Psoas muscle (tissue), 8 donors: ENCODE measurements at places on chromosomes 7 and 10. TPM values are rescaled to one million over a fixed set of nuclear protein-coding genes. Genes with fewer than 3 reads are reported as not detected.
A peak's percentile ranks its signal among the peaks of the same experiment; 100 is the strongest.

DNA sequence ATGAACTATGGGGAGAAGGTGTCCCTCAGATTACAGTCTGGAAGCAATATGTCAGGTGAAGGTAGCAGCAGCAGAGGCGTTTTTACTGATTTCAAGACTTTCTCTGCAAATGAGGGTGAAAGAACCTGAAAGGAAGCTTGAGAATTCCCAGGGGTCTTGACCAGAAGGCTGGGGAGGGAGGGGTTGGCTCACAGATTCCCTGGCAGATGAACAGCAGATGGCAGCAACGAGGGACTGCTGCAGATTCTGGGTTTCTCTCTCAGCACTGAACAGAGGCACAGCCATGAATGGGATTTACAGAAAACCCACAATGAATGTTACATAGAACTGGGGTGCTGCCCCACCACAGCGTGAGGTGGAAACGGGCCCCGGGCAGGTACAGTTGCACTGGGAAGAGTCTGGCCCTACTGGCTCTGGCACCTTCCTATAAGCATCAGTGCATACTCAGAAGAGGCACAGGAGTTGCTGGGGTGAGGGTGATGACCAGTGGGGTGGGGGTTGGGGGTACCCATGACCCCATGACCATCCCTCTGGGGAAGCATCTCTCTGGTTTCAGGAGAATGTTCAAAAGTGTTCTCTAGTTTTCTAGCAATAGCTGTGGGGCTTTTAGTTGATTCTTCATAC, 317.8 kb downstream of the SH2D4B start:
- DNase-seq: no peak

- no peak for DNase-seq
Measured at GRCh38 chr10:114188900-114189299, 9.7 kb downstream of the TDRD1 start.

- no peak for DNase-seq
Measured at GRCh38 chr7:33702514-33703054, 202.8 kb upstream of the BMPER start.

- peak; percentile 66 for DNase-seq
Measured at GRCh38 chr7:100053215-100053614, 3.6 kb downstream of the ZSCAN21 start.

GRCh38 chr7:101153969-101154692, at the start of gene AP1S1:
Gene AP1S1 (plus strand): TSS chr7:101154476. CDS start chr7:101154515, 39 bp downstream.
- peak; percentile 93 for DNase-seq

The CHRM2 gene
- not detected for total RNA-seq

GRCh38 chr10:129717816-129718547, 246.1 kb downstream of the EBF3 start:
- DNase-seq: no peak

The PHKG1 gene
- total RNA-seq: 99.6 TPM

DNA sequence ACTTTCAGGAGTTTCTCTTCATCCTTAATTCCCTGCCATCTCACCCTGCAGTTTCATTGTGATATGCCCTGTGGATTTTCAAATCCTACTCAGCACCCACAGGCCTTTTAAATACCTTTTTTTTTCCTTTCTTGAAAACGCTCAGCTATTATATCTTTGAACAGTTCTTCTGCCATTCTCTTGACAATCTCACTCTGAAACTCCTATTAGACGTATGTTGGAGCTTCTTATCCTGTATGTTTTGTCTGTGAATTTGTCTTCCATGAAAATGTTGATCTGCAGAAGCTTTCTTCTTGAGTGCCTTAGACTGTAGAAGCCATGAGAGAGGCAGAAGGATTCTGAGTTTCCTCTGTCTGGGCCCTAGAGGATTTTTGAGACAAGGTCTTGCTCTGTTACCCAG, 18.9 kb upstream of the YAE1 start:
- no peak for DNase-seq

The SPAM1 gene
- not detected for total RNA-seq

- DNase-seq: no peak
Measured at GRCh38 chr10:47294057-47294456, 5.9 kb upstream of the GDF10 start.

The ZNF746 gene
- 8.6 TPM for total RNA-seq

- peak; percentile 86 for DNase-seq
Measured at GRCh38 chr10:109894516-109894915, 28.8 kb downstream of the XPNPEP1 start.

DNA sequence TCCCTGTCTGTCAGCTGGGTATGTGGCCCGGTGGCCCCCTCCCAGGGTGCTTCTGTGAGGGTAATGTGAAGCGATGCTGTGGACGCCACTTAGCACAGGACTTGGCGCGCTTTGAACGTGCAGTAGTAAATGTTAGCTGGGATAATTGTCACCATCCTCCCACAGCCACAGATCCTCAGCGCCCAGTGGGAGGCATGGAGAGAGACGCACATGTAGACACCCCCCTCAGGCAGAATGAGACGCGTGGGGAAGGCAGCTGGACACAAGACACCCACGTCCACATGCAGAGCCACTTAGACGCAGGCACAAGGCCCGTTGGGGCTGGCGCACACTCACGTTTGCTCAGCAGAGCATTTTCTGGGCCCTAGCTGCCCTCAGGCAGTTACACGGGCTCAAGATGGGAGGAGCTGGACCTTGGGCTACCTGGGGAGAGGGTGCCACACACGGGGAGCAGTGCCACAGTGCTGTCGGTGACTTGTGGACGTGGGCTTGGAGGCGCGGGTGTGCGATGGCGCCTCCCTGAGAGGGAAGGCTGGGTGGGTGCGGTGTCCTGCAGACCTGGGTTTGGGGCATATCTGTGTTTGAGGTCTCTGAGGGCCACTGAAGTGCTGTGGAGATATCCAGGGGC, 26.4 kb downstream of the ADCYAP1R1 start:
- peak; percentile 34 for DNase-seq

GRCh38 chr10:33498391-33498891, 164.0 kb upstream of the NRP1 start:
- DNase-seq: no peak
